Thoracic aorta (tissue), 2 donors: ENCODE measurements at places on chromosomes 2 and 18. TPM values are rescaled to one million over a fixed set of nuclear protein-coding genes. Genes with fewer than 3 reads are reported as not detected.

The CTAGE1 gene
- total RNA-seq = not detected

The ANKRD30BL gene
- not detected for total RNA-seq

The SETBP1 gene
- total RNA-seq = 39.3 TPM

The SGPP2 gene
- not detected for total RNA-seq

The CREG2 gene
- not detected for total RNA-seq

The ABCG5 gene
- not detected for total RNA-seq

The LRRC30 gene
- not detected for total RNA-seq

The PCARE gene
- not detected for total RNA-seq

DNA sequence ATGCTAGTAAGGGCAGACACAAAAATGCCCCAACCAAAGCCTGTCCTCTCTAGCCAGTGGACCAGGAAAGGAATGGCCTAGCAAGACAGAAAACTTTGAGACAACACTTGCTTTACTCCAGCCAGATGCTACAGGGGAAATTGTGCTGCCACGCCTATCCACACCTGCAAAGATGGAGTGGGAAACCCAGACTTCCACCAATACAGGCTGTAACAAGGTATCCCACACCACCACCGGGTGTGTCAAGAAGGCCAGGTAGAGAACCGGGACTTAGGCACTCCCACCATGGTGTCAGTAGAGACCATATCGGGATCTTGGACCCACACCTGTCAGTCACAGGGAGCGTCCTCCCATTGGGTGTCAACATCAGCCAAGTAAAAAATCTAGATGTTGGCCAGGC, 16.2 kb upstream of the ESPNL start:
- DNase-seq = no peak
- no peaks in the 10 kb centered on the region for H3K27me3 ChIP-seq
- no peaks in the 10 kb centered on the region for H3K4me1 ChIP-seq
- H3K4me3 ChIP-seq = no peak overlapping the region
- H3K36me3 ChIP-seq = peaks cover 19% of the 10 kb centered on the region
- no peak overlapping the region for H3K27ac ChIP-seq

DNA sequence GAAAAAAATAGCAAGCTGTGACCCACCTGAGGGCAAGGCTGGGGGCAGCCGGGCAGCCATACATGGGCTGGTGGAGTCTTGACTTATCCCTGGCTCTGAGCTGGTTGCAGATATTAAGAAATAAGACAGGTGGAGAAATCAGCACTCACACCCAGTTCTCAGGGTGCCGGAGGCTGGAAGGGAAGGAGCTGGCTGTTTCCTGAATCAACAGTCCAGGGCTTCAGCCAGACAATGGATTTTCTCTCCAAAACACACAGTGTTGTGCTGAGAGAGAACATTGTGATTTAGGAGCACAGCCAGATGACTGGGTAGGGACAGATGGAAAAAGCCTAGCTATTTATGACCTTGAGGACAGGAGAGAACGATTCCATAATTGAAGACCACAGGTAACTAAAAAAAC, 208.8 kb downstream of the LDLRAD4 start:
- DNase-seq = peak; percentile 41
- peak overlapping the region; percentile 57 for H3K4me3 ChIP-seq
- no peaks in the 10 kb centered on the region for H3K27me3 ChIP-seq
- H3K36me3 ChIP-seq = no peaks in the 10 kb centered on the region

GRCh38 chr2:178477443-178478129, 814 bp downstream of the FKBP7 start:
- no peak for DNase-seq
- H3K27ac ChIP-seq = peak overlapping the region; percentile 93
- peaks cover 30% of the 10 kb centered on the region for H3K4me1 ChIP-seq
- H3K4me3 ChIP-seq = peak overlapping the region; percentile 83
- no peaks in the 10 kb centered on the region for H3K36me3 ChIP-seq
- H3K27me3 ChIP-seq = no peaks in the 10 kb centered on the region

GRCh38 chr2:102449370-102449974, 23.6 kb upstream of the SLC9A4 start:
- H3K36me3 ChIP-seq = no peaks in the 10 kb centered on the region
- no peak overlapping the region for H3K4me3 ChIP-seq
- no peaks in the 10 kb centered on the region for H3K4me1 ChIP-seq

GRCh38 chr2:19865151-19865550, 36.6 kb downstream of the TTC32 start:
- peaks cover 48% of the 10 kb centered on the region for H3K4me1 ChIP-seq
- no peaks in the 10 kb centered on the region for H3K36me3 ChIP-seq
- H3K27ac ChIP-seq = no peak overlapping the region
- H3K4me3 ChIP-seq = no peak overlapping the region
- DNase-seq = no peak
- no peaks in the 10 kb centered on the region for H3K27me3 ChIP-seq

DNA sequence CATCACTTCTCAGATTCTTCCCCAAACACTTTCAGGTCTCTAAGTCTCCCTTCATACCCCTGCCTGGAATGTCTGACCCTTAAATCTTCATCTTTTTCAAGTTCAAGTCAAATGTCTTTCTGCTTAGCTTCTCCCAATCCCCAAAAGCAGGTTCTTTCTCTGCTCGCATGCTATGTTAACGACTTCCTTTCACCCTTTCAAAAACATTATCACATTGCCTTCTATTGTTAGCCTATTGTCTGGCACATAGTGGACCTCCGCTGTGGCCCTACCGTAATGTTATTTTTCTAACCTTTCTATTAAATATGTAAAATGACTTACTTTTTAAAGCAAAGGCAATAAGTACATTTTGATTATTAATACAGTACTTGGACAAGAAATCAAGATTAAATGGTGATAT, 2.2 kb downstream of the CDKL4 start:
- no peak overlapping the region for H3K4me3 ChIP-seq
- H3K27me3 ChIP-seq = no peaks in the 10 kb centered on the region
- H3K4me1 ChIP-seq = no peaks in the 10 kb centered on the region
- H3K36me3 ChIP-seq = no peaks in the 10 kb centered on the region
- no peak overlapping the region for H3K27ac ChIP-seq

DNA sequence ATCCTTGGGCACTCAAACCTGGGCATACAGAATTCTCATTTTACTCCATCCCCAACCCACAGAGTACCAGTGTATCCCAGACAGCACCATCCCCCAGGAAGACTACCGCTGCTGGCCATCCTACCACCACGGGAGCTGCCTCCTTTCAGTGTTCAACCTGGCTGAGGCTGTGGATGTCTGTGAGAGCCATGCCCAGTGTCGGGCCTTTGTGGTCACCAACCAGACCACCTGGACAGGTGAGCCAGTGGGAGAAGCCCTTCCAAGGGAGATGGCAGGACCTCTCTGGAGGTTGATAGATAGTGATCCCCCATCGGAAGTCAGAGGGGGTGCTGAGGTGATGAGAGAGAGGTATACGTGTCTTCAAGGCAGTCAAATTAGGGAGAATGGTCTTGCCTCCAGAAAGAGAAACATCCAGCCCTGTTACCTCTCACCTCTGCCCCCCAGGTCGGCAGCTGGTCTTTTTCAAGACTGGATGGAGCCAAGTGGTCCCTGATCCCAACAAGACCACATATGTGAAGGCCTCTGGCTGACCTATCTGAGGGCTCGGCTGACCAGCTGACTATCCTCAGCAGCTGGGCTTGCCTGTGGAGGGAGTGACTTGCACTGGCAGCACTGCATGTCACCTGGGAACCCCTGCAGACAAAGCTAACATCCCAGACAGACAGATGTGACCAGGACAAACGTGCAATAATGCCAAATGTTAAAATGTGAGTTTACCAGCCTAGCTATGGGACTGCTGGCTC, 9.5 kb downstream of the PKDCC start:
- DNase-seq = no peak
- no peaks in the 10 kb centered on the region for H3K27me3 ChIP-seq
- peaks cover 83% of the 10 kb centered on the region for H3K4me1 ChIP-seq

DNA sequence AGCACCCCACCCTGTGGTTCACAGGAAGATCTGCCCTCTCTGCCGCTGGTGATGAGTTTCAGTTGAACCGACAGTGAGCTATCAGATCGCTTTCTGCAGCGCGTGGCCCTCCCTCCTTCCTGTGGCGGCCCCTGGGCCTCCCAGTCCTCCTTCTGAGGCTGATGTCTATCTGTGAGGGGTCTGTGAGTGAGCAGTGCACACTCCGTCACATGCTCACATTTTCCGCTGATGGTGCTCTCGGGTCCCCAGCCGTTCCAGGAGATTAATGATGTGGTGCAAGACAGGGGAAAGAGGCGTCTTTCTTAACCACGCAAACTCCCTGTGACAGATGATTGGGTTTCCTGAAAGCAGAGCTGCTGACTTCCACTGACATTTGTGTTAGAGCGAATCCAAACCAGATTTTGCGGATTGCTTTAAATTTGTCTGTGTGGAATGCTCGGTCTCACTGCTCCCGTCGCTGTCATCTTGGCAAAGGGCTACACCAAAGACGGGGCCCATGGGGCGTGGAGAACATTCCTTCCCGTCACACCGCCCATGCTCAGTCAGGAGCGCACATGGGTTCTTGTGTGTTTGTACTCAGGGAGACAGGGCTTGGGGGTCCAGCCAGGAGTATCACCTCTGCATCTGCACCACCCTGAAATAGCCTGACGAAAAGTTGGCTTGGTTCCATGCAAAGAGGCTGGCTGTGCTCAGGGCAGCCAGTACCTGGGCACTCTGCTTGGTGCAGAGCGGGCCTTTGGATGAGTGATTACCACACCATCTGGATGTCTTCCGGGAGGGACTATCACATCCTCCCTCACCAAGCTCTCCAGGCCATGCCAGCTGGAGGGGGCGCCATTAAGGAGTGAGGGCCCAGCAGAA, 154.7 kb upstream of the HS6ST1 start:
- DNase-seq = no peak
- peak overlapping the region; percentile 54 for H3K4me3 ChIP-seq
- H3K27ac ChIP-seq = no peak overlapping the region
- no peaks in the 10 kb centered on the region for H3K36me3 ChIP-seq

GRCh38 chr2:158580760-158581159, 124.0 kb downstream of the PKP4 start:
- H3K4me3 ChIP-seq = no peak overlapping the region
- no peaks in the 10 kb centered on the region for H3K36me3 ChIP-seq
- H3K27ac ChIP-seq = no peak overlapping the region

- no peaks in the 10 kb centered on the region for H3K27me3 ChIP-seq
- H3K27ac ChIP-seq = no peak overlapping the region
- no peaks in the 10 kb centered on the region for H3K36me3 ChIP-seq
- H3K4me1 ChIP-seq = no peaks in the 10 kb centered on the region
Measured at GRCh38 chr2:232477751-232478510, 9.7 kb downstream of the ECEL1 start.

GRCh38 chr2:167508709-167509108, 620.4 kb downstream of the XIRP2 start:
- no peaks in the 10 kb centered on the region for H3K27me3 ChIP-seq
- H3K36me3 ChIP-seq = no peaks in the 10 kb centered on the region
- H3K27ac ChIP-seq = no peak overlapping the region

- H3K36me3 ChIP-seq = no peaks in the 10 kb centered on the region
- H3K27me3 ChIP-seq = peaks cover 9% of the 10 kb centered on the region
- H3K4me3 ChIP-seq = peak overlapping the region; percentile 24
- DNase-seq = no peak
- peaks cover 7% of the 10 kb centered on the region for H3K4me1 ChIP-seq
- H3K27ac ChIP-seq = no peak overlapping the region
Measured at GRCh38 chr2:5692561-5693286, 540 bp downstream of the SOX11 start.

DNA sequence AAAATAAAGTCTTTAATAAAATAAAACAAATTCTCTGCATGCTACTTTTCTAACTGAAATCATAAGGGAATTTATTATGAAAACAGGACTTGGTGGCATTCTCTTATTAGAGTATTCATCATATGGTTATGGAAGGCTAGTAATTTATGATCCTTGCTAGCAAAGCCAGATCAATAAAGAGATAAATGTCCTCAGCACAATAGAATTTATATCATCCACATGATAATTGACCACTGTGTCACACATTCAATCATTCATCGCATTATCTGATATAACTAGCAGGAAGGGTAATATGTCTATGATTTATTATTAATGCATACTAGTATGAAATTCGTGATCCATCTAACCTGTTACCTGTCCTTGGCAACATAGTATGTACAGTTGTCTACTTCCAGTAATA, 175.8 kb downstream of the MYO3B start:
- no peak overlapping the region for H3K4me3 ChIP-seq
- H3K27me3 ChIP-seq = no peaks in the 10 kb centered on the region
- no peak overlapping the region for H3K27ac ChIP-seq
- H3K36me3 ChIP-seq = no peaks in the 10 kb centered on the region

DNA sequence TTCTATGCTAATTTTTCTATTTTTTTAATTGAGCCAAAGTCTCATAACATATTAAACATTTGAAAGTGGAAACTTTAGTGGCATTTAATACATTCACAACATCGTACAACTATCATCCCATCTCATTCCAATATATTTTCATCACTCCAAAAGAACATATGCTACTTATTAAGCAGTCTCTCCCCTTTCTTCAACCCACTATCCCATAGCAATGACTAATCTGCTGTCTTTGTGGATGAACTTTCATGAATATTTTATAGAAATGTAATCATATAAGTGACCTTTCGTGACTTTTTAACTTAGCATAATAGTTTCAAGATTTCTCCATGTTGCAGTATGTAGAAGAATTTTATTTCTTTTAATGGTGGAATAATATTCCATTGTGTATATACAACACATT, 90.3 kb downstream of the CCDC178 start:
- no peak overlapping the region for H3K27ac ChIP-seq
- no peaks in the 10 kb centered on the region for H3K4me1 ChIP-seq
- no peaks in the 10 kb centered on the region for H3K36me3 ChIP-seq
- no peak for DNase-seq
- no peak overlapping the region for H3K4me3 ChIP-seq
- H3K27me3 ChIP-seq = no peaks in the 10 kb centered on the region

- no peaks in the 10 kb centered on the region for H3K36me3 ChIP-seq
- H3K4me1 ChIP-seq = peaks cover 55% of the 10 kb centered on the region
- H3K27me3 ChIP-seq = no peaks in the 10 kb centered on the region
- H3K27ac ChIP-seq = no peak overlapping the region
Measured at GRCh38 chr2:37740164-37740739, 68.8 kb upstream of the CDC42EP3 start.

GRCh38 chr2:63665091-63665490, 76.3 kb downstream of the MDH1 start:
- no peaks in the 10 kb centered on the region for H3K4me1 ChIP-seq
- H3K27me3 ChIP-seq = no peaks in the 10 kb centered on the region
- H3K4me3 ChIP-seq = no peak overlapping the region
- H3K27ac ChIP-seq = no peak overlapping the region
- H3K36me3 ChIP-seq = no peaks in the 10 kb centered on the region

- no peaks in the 10 kb centered on the region for H3K4me1 ChIP-seq
- H3K4me3 ChIP-seq = no peak overlapping the region
- H3K36me3 ChIP-seq = no peaks in the 10 kb centered on the region
- no peak overlapping the region for H3K27ac ChIP-seq
- no peaks in the 10 kb centered on the region for H3K27me3 ChIP-seq
Measured at GRCh38 chr2:167544602-167545001, 656.3 kb downstream of the XIRP2 start.
